ENCODE measurements at places on chromosomes 5 and 9.

- DNase-seq = no peak
Observed at GRCh38 chr9:81787747-81788632, 98.6 kb upstream of the TLE1 start.

DNA sequence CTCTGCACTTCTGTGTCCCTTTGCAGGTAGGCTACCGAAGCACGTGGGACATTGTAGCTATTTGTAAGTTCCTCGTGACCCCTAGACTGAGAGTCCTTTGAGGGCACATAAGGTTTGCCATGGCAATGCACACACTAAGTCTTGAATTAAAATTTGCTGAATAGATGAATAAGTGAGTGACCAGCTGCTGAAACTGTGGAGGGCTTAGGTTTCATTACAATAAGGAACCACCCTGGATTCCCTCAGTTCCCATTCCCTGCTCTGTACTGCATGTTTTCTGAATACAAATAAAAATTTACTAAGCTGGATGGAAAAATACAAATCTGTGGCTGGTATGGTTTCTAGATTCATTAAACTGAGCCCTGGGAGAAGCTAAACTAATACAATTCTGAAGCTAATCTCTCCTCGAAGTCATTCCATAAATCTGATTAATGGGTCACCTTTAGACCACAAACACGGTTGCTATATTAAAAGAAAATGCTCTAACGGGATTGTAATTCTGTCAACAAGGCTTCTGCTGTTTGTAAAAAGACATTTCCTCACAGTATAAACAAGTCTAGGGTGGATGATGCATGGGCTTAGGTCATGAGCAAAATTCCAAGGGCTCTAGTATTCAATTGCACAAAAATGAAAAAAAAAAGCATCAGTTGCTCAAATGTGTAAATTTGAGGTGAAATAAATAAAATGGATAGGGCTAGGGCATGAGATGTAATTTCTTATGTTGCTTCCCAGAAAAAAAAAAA lies 172.3 kb downstream of the ATP10B start:
- no peak for DNase-seq

DNA sequence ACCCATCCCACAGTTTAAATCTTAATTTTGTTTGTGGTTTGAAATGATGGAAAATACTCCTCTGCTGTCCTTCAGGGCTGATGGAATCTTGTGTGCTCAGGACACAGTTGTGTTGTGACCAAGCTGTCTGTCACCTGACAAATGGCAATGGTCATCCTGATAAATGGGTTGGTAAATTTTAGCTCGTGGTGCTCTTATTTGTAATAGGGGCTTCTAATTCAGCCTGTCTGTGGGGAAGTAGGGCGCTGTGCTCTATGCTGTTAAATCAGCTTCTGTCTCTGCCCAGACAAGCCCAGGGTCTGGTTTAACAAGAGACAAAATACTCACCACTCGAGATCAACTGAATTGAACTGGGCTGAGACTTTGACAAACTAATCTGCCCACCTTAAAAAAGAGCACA lies 4.5 kb downstream of the LRRTM2 start:
- no peak for DNase-seq

GRCh38 chr5:108148715-108149139 lies 233.2 kb downstream of the FBXL17 start:
- no peak for DNase-seq

- no peak for DNase-seq
Observed at GRCh38 chr5:141529002-141529401, 40.1 kb downstream of the PCDHGC5 start.

DNA sequence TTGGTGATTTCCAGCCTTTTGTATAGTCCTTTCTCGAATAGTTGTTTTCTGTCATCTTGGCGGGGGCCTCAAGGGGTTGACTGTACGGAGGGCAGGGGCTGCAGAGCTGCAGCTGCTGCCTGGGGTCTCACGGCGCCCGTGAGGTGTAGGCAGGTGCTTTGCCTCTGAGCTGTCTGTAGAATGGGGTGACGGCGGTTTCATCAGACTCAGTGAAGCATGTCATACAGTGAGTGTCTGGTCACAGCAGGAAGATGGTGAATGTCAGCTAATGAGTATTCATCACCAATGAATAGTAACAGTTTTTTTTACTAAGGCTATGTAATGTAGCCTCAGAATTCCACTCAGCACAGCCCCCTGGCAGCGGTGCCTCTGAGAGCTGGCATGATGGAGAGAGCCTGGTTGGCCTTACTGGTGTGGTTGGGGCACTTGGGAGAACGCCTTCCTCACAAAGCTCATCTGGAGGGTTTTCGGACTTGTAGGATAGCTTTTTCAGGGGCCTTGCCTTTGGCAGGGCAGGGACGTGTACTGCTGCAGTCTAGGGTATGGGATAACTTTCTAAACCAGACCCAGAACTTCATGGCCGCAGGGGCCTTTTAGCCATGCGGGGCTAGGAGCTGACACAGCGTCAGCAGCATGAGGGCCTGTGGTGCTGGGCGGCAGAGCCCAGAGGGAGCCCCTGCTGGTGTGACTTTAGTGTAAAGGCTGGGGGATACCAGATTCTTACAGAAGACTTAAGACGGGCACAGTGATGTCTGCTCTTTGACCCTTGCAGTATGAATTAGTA lies 15.0 kb downstream of the TENT4A start:
- DNase-seq = no peak

DNA sequence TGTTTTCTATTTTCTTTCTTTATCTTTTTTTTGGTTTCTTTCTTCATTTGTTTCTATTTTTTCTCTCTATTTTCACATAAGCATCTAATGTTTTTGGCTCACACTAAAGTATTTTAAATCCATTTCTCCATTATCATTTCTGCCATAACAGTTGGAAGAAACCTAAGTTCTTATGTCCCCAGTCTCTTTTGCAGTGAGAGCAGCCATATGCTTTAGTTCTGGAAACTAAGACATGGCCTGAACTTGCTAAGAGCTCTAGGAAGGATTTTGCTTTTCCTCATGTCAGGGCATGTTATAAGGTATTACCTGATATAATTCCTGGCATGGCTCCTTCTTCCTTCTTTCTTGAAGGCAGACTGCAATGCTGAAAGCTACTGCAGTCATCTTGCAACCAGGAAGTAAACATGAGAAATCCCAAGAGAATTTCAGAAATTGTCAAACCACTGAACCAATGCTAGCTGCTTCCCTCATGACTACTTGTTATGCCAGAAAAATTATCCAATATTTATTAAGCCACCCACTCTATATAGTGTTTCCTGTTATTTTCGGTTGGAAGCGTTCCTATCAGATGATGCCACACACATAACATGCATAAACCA lies 171.1 kb downstream of the TAF11L14 start:
- no peak for DNase-seq

DNA sequence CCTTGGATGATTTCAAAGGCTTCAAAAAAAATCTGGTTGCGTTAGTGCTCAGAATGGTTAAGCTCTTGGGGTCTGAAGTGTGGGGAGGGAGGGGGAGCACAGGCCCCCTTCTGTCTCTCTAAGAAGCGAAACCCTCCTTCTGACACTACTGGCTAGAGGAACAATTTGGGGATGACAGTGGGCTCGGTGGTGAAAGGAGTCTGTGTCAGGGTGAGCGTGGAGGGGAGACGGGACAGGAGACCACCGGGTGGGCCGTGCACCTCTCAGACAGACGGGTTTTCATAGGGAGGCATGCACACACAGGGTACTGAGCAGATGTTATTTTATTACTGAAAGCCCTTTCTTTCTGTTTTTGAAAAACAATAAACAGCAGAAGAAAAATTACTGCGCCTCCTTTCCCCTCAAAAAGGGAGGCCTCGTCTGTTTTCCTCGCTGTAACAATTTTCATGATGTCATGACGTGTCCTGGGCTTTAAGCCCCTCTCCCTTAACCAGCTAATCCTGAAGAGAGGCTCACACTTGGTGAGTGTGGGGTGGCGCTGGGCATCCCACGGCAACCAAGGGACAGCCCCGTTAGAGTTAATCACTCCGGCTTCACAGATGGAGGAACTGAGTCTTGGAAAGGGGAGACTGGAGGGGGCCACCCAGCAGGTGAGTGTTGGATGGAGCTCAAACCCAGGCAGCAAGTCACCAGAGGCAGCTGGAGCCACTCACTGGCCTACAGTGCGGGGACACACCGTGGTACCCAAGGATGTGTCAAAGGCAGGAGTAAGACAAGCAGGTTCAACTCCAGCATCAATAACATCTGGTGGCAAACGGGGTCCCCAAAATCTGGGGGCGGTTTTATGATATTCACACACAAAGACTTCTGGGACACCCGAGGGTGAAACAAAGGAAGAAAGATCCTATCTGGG lies 53.4 kb downstream of the PTCH1 start:
- DNase-seq = no peak

DNA sequence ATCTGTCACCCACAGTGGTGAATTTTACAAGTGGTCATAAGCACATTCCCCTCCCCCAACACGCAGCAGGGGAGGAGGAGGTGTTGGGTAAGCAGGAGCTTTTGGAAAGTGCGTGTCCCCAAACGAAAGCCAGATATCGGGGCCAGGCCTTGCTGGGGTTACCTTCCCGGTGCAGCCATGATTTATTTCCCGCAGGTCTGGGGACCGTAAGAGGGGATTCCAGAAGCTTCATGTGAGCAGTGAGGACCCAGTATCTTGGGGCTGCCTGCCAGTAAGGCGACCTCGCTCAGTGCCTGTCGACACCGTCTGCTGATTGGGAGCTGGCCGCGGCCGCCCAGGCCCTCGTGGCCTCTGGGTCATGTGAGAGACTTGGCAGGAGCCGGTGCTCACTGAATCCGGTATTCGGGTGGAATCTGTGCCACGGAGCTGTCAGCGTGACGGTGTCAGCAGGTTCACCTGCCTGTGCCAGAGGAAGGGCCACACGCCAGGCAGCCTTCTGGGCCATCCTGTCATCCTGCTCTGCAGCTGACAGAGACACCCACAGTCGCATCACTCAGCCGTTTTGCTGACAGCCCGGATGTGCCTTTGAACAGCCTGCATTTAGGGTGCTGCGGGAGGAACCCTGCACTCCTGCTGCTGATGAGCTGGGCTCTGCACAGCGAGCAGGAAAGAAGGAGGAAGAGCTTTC lies 37.3 kb downstream of the SEC61B start:
- DNase-seq = peak; percentile 62

DNA sequence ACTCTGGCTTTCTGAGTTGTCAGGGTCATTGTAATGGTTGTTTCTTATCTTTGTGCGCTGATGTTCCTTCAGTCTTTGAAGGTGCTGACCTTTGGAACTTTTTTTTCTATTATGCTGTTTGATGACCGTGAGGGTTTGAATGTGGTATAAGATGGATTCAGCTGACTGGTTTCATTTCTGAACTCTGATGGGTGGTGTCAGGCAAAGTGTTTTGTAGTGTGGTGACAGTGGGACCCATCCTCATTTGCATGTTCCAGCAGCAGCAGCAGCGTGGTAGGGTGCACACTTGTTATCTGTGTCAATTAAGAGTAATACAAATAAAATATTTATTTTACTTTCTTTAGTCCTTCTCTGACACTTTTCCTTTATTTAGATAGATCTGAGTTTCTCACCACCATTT lies 227.7 kb upstream of the PRR16 start:
- no peak for DNase-seq

DNA sequence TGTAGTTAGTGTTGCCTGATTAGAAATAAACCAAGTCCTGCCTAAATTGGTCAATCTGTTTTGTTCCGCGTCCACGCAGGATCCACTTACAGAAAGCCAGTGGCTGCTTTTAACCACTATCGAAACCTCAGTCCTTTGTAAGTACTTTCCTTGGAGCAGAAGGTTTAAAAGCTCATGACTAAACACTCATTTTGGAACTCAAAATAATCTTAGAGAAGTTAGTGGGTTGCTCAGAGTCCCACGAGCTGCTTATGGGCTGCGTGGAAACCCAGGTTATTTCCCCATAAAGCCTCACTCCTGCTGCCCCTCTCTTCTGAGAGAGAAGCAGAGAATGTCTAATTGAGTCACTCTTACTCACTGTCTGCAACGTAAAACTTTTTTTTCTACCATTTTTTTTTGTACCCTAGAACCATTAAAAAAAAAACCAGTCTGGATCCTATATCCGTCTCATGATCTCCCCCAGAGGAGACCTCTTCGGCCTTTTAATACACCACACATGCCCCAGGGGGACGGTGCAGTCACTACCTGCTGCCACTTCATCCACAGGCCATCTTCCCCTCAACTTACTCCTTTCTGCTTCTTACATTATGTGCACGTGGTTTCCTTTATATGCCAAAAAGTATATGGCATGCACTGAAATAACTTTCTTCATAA lies 7.6 kb downstream of the BASP1 start:
- no peak for DNase-seq

DNA sequence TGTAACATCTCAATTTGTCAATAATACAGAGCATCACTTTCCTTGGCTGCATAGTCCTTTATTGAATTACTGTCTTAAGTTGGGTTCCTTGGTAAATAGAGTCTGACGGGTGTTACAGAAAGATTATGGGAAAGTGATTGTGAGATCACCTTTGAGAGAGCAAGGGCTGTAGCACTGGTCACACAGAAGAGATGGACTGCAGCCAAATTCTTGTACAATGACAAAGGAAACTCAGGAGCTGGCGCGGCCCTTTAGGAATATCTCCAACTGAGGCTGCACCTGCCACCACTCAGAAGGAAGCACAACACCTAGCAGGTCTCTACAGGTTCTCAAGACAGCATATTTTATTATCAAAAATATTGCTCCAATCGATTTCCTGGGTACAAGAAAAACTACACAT lies 350.0 kb upstream of the ISL1 start:
- DNase-seq = no peak

DNA sequence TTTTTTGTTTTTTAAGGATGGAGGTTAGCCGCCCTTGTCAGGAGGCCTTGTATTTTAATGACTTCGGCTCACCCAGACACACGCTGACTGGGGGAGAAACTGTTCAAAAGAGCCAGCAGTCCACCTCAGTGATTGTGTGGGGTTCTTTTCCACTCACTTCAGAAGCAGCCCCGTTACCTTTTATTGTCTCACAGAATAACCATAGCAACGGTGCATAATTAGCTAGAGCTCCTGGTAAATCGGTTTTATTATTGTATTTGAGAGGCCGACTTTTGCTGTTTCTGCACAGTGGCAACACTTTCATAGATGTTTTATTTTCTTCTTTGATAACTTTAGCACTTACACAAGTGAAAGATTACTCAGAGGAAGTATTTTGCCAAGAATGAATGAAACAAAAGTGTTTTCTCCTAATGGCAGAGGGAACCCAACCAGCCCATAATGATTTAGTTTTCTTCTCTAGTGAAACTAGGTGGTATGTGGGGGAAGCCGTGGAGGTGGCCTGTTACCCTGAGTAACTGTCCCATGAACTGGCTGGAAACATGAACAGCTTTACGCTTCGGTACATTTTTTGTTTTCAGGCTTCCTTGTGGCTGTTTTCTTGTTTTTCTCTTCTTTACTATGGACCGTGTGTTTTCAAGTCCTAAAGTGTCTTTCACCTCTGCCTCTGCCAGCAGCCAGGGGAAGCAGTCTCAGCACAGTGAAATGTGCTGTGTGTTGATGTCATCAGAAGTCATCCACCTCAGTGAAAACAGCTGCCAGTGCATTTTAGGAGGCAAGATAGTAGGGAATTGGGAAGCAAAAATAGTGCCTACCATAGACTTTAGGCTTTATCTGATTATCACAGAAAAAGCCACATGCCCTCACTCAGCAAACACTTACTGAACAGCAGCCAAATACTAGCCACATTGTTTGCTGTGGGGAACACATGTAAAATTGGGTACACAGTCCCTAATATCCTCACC lies 414.7 kb downstream of the KDM4C start:
- no peak for DNase-seq
